ENCODE measurements at places on chromosomes 3 and 15.

DNA sequence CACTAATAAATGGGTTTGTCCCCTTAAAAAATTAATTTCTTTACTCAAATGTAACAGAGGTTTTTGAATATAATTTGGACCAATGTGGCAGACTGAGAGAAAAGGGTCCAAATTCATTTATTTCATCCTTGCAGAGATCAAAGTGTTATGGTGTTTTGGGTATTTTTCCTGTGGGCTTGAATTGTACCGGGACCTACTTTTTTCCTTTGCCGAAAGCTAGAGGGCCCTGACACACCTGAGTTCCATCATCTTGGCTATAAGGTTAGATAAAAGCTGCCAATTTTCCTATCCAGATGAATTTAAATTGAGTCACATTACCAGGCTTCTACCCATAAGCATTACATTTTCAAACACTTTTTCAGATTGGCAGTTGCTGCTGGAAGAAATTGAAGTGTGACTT, 908 bp downstream of the CCNB2 start:
- DNase-seq = no peak

GRCh38 chr3:38165722-38166387, 518 bp downstream of the OXSR1 start:
- no peak for DNase-seq

DNA sequence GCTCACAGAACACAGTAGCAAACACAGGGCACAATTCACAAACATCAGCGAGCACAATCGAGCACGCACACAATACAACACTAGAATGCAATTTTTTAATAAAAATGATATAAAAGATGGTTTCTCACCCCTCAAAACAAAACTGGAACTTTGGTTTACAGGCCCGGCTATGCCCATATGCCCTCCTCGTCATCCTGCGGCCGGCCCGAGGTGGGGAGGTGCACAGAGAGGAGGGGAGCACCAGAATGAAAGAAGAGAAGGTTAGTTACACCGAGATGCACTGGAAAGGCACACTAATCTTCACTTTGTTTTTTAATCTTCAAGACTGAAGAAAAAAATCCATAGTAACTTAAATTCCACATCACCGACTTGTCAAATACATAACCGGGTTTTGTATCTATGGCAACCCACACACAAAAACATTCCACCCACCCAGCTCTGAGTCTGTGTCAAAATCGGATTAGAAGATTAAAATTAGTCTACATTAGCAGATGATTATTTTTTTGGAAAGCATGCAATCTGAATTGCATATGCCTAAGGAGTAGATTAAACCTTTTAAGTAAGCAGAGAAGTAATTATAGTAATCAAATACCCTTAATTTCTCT, 196.7 kb upstream of the WNT5A start:
- no peak for DNase-seq

DNA sequence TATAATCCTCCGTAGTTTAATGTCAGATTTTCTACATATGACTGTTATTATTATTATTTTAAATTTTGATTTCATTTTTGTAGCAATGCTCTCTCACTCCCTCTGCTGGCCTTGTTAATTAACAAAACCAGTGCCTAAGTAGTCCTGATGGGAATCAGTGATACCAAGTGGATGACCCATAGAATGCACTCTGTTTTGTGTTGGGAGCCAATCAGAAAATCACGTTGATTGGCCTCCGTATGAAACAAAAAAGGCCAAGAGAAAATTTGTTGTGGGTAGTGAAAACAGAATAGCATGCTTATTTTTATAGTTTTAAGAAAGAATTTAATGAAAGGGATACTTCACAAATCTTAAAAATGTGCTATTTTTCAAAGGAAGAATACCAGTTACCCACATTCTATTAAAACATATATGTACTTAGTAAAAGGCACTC, 34.4 kb upstream of the MEIS2 start:
- DNase-seq = no peak

DNA sequence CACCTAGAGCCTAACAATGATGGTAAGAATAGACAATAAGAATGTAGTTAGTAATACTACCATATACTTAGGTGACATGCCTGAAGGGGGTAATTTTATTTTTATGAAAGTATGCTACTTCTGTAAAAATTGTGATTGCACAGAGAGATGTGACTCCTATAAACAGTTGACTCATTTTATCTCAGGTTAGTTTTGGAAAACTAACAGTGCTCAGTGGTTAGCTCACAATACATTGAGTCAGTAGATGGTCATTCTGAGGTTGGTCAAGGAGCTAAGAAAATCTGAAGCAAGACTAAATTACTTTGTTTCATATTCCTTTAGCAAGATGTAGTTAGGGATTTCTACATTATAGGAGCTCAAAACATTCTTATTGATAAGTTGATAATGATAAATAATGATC, 271.0 kb downstream of the EDEM1 start:
- no peak for DNase-seq

- no peak for DNase-seq
Measured at GRCh38 chr3:168844894-168845482, 749.3 kb upstream of the GOLIM4 start.

- DNase-seq = no peak
Measured at GRCh38 chr3:15430624-15431023, 3.2 kb downstream of the EAF1 start.

- no peak for DNase-seq
Measured at GRCh38 chr3:189286916-189287315, 115.1 kb downstream of the TPRG1 start.

GRCh38 chr3:15936312-15936711, 138.5 kb upstream of the ANKRD28 start:
- no peak for DNase-seq

DNA sequence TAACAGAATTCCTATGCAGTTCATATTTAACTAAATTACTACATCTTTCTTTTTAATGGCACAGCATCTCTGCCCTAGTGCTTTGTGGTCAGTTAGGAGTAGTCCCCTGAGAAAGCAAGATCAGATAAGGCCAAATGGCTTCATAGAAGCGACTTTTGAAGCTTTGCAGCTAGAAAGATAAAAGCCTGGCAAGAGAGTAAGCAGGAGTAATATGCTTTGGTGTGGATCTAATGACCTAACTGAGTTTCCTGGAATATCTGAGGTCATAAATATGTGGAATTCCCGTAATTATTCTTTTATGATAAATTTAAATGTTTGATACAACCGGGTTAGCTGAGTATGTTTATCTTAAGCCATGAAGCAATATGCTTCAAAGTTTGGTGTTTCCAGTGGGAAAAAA, 374.9 kb upstream of the LRRC3B start:
- DNase-seq = no peak

DNA sequence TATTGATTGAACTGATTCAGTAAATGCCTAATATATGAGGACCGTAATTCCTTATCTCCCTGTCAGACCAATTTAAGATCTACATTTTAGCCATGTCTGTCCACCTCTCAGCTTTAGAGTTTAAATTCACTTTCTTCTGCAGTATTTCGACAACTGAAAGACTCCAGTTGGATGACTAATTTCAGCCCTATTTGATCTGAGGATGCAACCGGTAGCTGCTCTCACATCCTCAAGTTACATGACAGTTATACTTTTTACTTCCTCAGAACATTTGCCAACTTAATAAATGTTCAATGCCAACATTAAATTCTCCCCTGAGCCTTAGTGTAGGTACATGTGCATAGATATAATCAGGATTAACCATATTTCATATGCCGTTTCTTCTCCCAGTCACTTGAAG, 2.5 kb upstream of the HHLA2 start:
- no peak for DNase-seq

GRCh38 chr15:65998486-65998885, 129.2 kb downstream of the RAB11A start:
- DNase-seq = no peak

DNA sequence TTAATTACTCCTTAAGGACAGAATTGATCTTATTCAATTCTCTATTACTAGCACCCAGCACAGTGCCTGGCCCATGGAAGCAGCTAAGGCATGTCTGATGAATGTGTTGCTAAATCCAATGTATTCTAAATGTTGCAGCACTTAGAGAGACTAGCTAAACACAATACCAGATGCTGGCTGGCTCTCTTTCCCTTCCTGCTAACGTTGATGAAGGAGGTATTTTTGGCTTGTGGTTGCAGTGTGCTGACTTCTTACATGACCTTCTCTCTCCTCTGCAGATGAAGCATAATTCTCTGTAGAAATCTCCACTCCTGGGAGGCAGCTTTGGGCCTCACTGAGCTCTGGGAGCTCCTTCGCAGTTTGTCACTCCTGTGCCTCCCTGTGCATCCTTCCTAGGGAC, 183.6 kb downstream of the PEX5L start:
- DNase-seq = no peak

- no peak for DNase-seq
Measured at GRCh38 chr3:94887065-94887464, 824.2 kb downstream of the NSUN3 start.

DNA sequence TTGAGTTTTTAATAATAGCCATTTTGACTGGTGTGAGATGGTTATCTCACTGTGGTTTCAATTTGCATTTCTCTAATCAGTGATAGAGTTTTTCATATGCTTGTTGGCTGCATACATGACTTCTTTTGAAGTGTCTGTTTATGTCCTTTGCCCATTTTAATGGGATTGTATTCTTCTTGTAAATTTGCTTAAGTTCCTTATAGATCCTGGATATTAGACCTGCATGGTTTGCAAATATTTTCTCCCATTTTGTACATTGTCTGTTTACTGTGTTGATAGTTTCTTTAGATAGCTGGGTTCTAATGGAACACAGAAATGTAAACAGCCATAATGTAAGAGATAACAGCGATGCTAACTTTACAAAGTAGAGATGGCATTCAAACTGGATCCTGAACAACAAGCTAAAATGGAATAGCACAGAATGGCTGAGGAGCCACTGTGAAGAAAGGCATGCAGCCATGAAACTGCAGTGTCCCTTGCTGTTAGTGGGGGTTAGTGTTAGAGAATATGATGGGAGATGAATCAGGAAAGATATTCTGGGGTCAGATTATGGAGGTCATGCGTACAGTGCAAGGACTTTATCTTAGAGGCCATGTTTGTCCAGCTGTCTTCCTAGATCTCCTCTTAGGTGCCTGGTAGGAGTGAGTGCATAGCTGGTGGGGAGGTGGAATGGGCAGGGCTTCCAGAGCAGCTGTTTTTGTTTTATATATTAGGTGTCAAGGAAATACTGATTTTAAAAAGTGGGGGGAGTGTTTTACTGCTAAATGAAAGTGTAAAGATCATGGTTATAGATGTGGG, 48.1 kb downstream of the BBS4 start:
- DNase-seq = no peak

DNA sequence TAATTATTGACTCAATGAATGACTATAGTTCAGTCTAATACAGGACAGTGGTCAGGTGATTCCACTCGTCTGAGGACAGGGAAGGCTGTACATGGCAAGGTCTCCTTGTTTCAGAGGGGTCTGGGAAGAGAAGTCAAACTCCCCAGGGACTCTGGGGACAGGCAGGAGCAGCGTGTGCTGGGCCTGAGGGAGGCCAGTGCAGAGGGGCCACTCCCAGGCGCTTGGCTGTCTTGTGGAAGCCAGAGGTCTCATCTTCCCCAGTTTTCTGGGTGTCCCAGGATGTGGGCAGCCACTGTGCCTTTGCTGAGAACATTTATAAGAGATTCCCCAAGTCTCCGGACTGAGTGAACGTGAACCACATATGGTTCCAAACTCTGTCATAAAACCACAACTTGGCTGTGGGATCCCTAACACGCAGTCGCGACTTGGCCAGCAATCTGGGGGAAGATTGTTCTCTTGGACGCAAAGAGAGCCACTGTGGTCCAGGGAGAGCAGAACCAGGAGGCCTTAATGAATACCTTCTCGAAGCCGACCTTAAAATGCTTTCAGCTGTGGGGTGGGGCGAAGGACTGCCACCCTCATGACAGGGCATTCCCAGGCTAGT, 30.4 kb downstream of the BHLHE40 start:
- no peak for DNase-seq

DNA sequence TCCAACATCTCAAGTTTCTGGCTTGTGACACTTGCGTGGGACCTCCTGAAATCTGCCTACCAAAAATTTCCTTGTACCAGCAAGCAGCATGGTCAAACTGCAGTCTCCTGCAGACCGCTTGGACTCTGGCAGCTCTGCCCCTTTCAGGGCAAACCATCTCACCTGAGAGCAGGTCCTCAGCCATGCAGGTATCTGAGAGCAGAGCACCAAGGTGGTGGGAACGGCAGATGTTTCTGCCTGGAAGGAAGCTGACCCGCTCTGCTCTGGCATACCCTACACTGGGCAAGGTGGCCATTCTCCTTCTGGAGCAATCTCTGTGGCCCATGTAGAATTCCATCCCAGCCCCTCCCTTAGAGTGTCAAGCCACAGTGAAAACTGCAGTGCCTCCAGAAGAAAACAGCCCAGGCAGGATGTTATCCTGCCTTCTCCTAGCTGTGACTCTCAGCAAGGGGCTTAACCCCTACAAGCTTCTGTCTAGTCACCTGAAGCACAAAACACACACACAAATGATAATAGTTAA, 21.6 kb downstream of the MESD start:
- no peak for DNase-seq

DNA sequence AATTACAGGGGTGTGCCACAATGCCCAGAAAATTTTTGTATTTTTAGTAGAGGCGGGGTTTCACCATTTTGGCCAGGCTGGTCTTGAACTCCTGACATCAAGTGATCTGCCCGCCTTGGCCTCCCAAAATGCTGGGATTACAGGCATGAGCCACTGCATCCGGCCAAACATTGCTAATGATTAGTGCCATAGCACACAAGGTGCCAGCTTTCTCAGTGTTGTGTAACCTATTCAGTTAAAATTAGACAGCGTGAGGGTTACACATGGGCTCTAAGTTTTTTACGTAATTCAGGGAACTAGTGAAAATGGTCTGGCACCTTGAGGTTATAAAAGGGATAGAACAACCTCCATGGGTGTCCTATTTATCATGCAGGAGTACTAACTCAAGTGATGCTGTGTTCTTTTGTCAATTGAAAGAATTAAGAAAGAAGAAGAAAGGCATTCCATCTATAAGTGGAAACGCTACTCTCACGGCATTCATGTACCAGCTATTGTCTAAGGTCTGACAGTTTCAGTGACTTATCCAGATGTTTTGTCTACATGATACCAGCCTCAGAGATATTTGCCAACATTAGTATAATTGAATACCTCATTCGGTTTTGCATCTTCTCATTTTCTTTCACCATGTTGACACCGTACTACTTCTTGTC, 84.7 kb downstream of the EOMES start:
- DNase-seq = no peak

GRCh38 chr3:97871801-97872524, 50.2 kb downstream of the CRYBG3 start:
- DNase-seq = no peak

All from SK-N-MC (cell line).